ENCODE measurements at places on chromosomes 1 and 21. TPM values are rescaled to one million over a fixed set of nuclear protein-coding genes. Genes with fewer than 3 reads are reported as not detected.

DNA sequence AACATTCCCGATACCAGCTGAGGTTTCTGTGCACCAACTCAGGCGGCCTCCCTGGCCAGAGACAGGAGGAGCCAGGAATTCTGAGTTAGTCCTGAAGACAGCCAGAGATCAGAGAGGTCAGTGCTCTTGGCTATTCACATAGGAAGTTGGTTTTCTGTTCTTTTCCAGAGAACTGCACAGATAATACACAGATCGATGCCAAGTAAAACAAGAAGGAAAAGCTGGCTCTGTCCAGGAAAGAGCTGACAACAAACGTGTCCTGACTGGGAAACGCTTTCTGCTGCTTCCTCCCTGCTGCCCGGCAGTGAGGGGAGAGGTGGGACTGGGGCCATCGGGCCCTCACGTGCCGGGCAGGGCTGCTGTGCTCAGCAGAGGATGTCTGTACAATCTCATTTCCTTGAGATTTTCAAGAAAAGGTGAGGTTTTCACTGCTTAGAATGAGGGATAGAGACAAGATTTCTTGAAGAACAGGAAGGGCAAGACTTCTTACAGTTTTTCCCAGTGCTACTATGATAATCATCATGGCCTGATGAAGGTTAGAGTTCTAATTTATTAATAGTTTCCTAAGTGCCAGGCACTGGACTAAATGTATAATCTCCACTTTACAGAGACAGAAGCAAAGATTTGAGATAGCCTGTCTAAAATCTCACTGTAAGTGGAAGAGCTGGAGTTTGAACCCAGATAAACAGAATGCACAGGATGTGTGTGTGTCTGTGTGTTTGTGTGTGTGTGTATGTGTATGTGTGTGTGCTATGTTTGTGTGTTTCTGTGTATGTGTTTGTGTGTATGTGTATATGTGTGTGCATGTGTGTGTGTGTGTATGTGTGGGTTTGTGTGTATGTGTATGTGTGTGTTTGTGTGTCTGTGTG lies 211.0 kb upstream of the RAB4A start:
- peak; percentile 35 for DNase-seq
- H3K27me3 ChIP-seq: no peaks in the 10 kb centered on the region
- H3K4me3 ChIP-seq: no peak overlapping the region
- H3K4me1 ChIP-seq: peaks cover 32% of the 10 kb centered on the region

GRCh38 chr1:208446271-208446691 lies 202.1 kb upstream of the PLXNA2 start:
- no peaks in the 10 kb centered on the region for H3K27me3 ChIP-seq
- no peaks in the 10 kb centered on the region for H3K36me3 ChIP-seq

DNA sequence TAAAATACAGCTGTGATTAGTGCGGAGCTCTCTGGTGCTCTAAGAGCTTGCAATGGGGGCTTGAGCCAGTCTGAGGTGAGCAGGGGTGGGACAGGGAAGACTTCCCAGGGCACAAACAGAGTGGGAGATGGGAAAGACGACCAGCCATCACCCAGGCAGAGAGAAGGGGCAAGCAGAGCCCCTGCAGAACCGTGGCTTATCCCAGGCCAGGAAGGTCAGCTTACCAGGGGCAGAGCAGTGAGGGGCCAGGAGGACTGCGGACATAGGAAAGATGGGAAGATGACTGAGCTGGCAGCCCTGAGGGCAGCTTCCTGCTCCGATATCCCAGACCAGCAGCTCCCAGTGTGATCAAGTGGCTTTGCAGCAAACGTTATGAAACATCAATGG lies 55.4 kb upstream of the IFFO2 start:
- H3K36me3 ChIP-seq: no peaks in the 10 kb centered on the region
- H3K27ac ChIP-seq: no peak overlapping the region
- H3K27me3 ChIP-seq: no peaks in the 10 kb centered on the region
- DNase-seq: no peak
- no peak overlapping the region for H3K4me3 ChIP-seq
- H3K4me1 ChIP-seq: no peaks in the 10 kb centered on the region

GRCh38 chr1:7644086-7644485 lies 127.0 kb upstream of the VAMP3 start:
- no peaks in the 10 kb centered on the region for H3K27me3 ChIP-seq
- no peaks in the 10 kb centered on the region for H3K36me3 ChIP-seq
- H3K27ac ChIP-seq: no peak overlapping the region
- H3K4me3 ChIP-seq: no peak overlapping the region
- peaks cover 24% of the 10 kb centered on the region for H3K4me1 ChIP-seq

DNA sequence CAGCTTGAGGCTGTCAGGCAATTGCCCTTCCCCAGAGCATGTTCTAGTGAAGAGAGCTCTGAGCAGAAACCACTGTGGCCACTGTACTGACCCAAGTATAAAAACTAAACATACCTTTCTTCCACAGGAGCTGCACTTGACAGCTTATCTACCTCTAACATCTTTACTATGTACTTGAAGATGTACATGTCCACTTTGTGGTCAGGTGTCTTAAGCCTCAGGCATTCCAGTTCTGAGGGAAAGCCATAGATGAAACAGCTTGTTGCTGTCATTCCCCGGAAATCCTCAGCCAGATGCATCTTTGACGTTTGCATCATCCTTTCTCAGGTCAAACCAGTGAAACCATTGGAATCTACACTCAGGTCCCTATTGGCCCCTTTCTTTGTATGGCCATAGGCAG lies 70.4 kb downstream of the CHRM3 start:
- no peak overlapping the region for H3K4me3 ChIP-seq
- no peaks in the 10 kb centered on the region for H3K4me1 ChIP-seq
- H3K36me3 ChIP-seq: no peaks in the 10 kb centered on the region

- no peak overlapping the region for H3K4me3 ChIP-seq
- no peak overlapping the region for H3K27ac ChIP-seq
Measured at GRCh38 chr1:66360285-66360724, 173.6 kb upstream of the SGIP1 start.

DNA sequence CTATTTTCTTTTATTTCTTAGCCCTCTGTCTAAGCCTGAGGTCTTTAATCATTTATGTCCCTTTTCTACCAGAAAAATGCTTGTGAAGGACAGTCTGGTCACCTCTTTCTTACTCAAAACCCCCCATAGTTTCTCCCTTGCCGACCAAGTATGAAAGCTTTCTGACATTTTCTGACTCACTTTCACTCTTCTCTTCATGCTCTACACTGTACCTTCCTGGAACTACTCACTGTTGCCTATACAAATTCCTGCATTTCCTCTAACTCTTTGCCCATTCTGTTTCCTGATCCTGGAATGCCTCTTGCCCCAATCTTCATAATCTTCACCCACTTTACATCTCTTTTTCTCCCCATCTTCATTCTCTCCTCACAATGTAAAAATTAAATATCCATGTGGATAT lies 380.0 kb downstream of the HHIPL2 start:
- H3K27ac ChIP-seq: no peak overlapping the region
- H3K4me3 ChIP-seq: no peak overlapping the region
- H3K36me3 ChIP-seq: no peaks in the 10 kb centered on the region
- no peaks in the 10 kb centered on the region for H3K4me1 ChIP-seq
- no peak for DNase-seq

- no peak for DNase-seq
- no peaks in the 10 kb centered on the region for H3K27me3 ChIP-seq
- H3K4me1 ChIP-seq: peaks cover 29% of the 10 kb centered on the region
- H3K27ac ChIP-seq: peak overlapping the region; percentile 91
- no peaks in the 10 kb centered on the region for H3K36me3 ChIP-seq
Measured at GRCh38 chr1:153546371-153546770, 765 bp upstream of the S100A4 start.

DNA sequence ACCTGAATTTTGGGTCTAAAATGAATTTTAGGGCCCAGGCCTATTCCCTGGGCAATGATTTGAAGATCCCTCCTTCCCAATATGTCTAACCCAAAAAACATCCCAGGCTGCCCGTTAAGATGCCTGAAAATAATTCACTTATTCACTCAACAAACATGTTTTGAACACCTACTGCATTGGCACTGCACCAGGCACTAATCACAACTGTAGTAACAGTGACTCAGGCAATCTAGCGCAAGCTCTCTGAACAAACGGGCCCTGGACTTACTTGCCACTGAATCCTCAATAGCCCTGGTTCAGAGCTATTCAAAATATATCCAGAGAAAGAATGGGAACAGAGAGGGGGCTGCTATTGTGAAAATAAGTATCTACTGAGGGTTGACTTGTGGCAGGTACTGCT lies 4.2 kb downstream of the CD244 start:
- DNase-seq: no peak
- no peak overlapping the region for H3K4me3 ChIP-seq
- H3K4me1 ChIP-seq: peaks cover 61% of the 10 kb centered on the region
- no peak overlapping the region for H3K27ac ChIP-seq
- H3K36me3 ChIP-seq: no peaks in the 10 kb centered on the region
- H3K27me3 ChIP-seq: no peaks in the 10 kb centered on the region

GRCh38 chr1:10679496-10680220 lies 116.8 kb downstream of the CASZ1 start:
- H3K27ac ChIP-seq: no peak overlapping the region
- no peak overlapping the region for H3K4me3 ChIP-seq
- H3K36me3 ChIP-seq: no peaks in the 10 kb centered on the region
- peaks cover 90% of the 10 kb centered on the region for H3K4me1 ChIP-seq
- DNase-seq: peak; percentile 61

- H3K27me3 ChIP-seq: no peaks in the 10 kb centered on the region
- DNase-seq: no peak
- no peaks in the 10 kb centered on the region for H3K4me1 ChIP-seq
- H3K4me3 ChIP-seq: no peak overlapping the region
- no peaks in the 10 kb centered on the region for H3K36me3 ChIP-seq
Measured at GRCh38 chr1:232109391-232109790, 482.8 kb downstream of the DISC1 start.

GRCh38 chr1:156898161-156898566 lies 4.6 kb downstream of the PEAR1 start:
- H3K27ac ChIP-seq: peak overlapping the region; percentile 98
- peak; percentile 66 for DNase-seq
- H3K27me3 ChIP-seq: peaks cover 21% of the 10 kb centered on the region
- H3K36me3 ChIP-seq: no peaks in the 10 kb centered on the region
- H3K4me3 ChIP-seq: no peak overlapping the region
- peaks cover 72% of the 10 kb centered on the region for H3K4me1 ChIP-seq

DNA sequence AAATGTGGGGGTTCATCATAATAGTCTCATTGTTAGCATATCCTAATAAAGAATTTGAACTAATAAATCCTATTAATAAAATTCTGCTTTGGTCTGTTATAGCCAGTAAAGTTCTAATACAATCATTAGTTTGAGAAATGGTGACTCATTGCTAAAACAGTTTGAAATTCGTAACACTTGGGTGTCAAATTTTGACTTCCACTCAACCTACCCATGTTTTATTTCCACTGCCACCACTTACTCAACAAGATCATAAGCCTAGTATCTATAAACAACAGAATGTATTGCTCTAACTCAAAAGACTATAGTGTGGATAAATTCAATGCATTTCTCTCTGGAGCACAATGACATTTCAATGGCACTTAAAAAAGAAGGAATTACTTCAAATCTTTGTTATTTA lies 29.1 kb downstream of the LGALS8 start:
- H3K27me3 ChIP-seq: no peaks in the 10 kb centered on the region
- no peak overlapping the region for H3K27ac ChIP-seq
- H3K4me1 ChIP-seq: no peaks in the 10 kb centered on the region
- no peak overlapping the region for H3K4me3 ChIP-seq
- DNase-seq: no peak
- H3K36me3 ChIP-seq: peaks cover 100% of the 10 kb centered on the region

DNA sequence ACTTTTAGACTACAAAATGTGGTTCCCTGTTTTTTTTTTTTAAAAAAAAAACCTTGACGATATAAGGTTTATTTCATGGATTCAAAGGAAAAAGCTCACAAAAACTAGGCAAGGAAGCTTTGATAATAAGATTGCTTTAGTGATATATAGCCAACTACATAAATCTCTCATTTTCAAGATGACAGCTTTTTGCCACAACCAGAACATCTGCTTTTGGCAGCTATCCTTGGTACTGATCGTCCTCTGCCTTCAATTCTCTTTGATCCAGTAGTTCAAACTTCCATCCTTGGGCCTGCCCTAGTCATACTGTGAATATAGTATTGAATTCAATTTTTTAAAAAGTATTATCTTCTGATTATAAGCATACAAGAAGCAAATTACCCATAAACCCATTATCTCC lies 72.9 kb upstream of the CD53 start:
- peaks cover 19% of the 10 kb centered on the region for H3K27me3 ChIP-seq
- H3K27ac ChIP-seq: no peak overlapping the region
- H3K36me3 ChIP-seq: no peaks in the 10 kb centered on the region
- no peak overlapping the region for H3K4me3 ChIP-seq

GRCh38 chr1:215083383-215083961 lies 935 bp downstream of the KCNK2 start:
- H3K27ac ChIP-seq: no peak overlapping the region
- peak overlapping the region; percentile 48 for H3K4me3 ChIP-seq
- H3K4me1 ChIP-seq: peaks cover 7% of the 10 kb centered on the region
- H3K36me3 ChIP-seq: no peaks in the 10 kb centered on the region
- H3K27me3 ChIP-seq: no peaks in the 10 kb centered on the region
- DNase-seq: no peak

GRCh38 chr1:235297579-235297978 lies 30.4 kb downstream of the ARID4B start:
- no peak overlapping the region for H3K4me3 ChIP-seq
- H3K27ac ChIP-seq: no peak overlapping the region
- DNase-seq: no peak
- no peaks in the 10 kb centered on the region for H3K36me3 ChIP-seq

GRCh38 chr1:25174730-25175612 lies 57.3 kb downstream of the SYF2 start:
- no peaks in the 10 kb centered on the region for H3K27me3 ChIP-seq
- no peak overlapping the region for H3K27ac ChIP-seq
- no peaks in the 10 kb centered on the region for H3K36me3 ChIP-seq
- no peak overlapping the region for H3K4me3 ChIP-seq

GRCh38 chr1:84271441-84272151 lies 29.9 kb upstream of the SAMD13 start:
- H3K27ac ChIP-seq: no peak overlapping the region
- no peaks in the 10 kb centered on the region for H3K36me3 ChIP-seq
- no peak overlapping the region for H3K4me3 ChIP-seq
- DNase-seq: no peak

GRCh38 chr1:154860156-154860870 lies 9.8 kb downstream of the KCNN3 start:
- H3K4me1 ChIP-seq: no peaks in the 10 kb centered on the region
- no peak for DNase-seq
- H3K4me3 ChIP-seq: no peak overlapping the region
- no peaks in the 10 kb centered on the region for H3K27me3 ChIP-seq
- H3K36me3 ChIP-seq: no peaks in the 10 kb centered on the region

DNA sequence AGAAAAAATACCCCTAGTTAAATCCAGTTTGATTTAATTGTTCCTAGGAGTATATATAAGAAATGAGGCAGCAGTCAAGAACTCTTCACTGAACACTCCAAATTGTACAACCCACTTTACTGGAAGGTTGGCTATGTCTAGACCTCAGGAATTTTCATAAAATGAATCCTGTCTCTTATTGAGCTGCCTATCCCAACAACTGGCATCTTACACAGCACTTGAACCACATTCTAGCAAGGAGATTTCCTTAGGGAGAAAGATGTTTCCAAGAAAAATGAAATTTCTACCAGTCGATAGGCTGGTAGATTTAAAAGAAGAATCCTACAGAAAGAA lies 16.3 kb downstream of the RNF19B start:
- no peaks in the 10 kb centered on the region for H3K36me3 ChIP-seq
- no peak overlapping the region for H3K27ac ChIP-seq
- H3K4me3 ChIP-seq: no peak overlapping the region
- H3K4me1 ChIP-seq: peaks cover 18% of the 10 kb centered on the region
- no peaks in the 10 kb centered on the region for H3K27me3 ChIP-seq

The VHLL gene
- total RNA-seq: not detected

The SPRR4 gene
- not detected for total RNA-seq

The TAL1 gene
- 4.4 TPM for total RNA-seq

The CFHR4 gene
- not detected for total RNA-seq

The AMPD1 gene
- total RNA-seq: not detected

The CYP4Z1 gene
- not detected for total RNA-seq

The POU3F1 gene
- total RNA-seq: not detected

The CNTN2 gene
- total RNA-seq: 0.04 TPM

The ATP1A2 gene
- 206 TPM for total RNA-seq

The CFAP141 gene
- not detected for total RNA-seq

The KRTCAP2 gene
- 115 TPM for total RNA-seq

The GPR37L1 gene
- not detected for total RNA-seq

The ZSWIM5 gene
- total RNA-seq: 0.83 TPM

Data from heart right ventricle (tissue), 16 donors.